ENCODE measurements at places on chromosomes 1 and 21. TPM values are rescaled to one million over a fixed set of nuclear protein-coding genes. Genes with fewer than 3 reads are reported as not detected.

DNA sequence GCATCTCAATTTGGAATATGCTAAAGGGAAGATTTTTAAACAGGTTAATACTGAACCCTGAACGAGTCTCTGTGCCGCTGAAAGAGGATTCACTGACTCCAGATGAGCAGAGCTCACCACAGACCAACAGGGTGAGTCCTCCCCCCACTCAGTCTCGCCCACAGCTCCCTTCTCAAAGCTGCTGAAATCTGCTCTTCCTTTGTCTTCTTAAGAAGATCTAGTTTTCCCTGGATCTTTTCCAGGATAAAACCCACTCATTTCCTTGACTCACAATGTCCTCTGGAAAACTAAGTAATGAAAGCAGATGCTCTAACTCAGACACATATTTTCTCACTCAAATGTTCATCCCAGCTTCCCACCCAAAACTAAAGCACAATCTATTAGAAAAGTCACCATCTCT, 447.0 kb upstream of the PKN2 start:
- no peaks in the 10 kb centered on the region for H3K27me3 ChIP-seq
- H3K27ac ChIP-seq = no peak overlapping the region
- no peak overlapping the region for H3K4me3 ChIP-seq
- H3K4me1 ChIP-seq = no peaks in the 10 kb centered on the region
- no peak for DNase-seq

RABIF gene
- 10.1 TPM for total RNA-seq

DNA sequence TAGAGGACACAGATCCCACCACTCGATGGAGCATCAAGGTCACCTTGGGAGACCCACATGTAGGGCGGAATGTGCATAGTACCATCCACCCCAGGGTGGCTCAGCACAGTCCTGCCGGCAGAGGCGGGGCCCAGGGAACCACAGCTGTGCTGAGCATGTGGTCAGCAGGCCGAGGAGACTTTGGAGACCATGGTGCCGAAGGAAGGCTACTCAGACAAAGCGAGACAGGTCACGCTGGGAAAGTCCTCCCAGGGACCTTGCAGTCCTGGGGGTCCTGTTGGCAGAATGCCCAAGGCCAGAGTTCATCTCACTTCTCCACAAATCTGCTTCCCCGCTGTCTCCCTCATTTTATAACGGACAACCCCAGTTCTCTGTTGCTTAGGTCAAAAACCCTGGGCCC, 22.5 kb downstream of the WNT3A start:
- no peak overlapping the region for H3K27ac ChIP-seq
- no peaks in the 10 kb centered on the region for H3K4me1 ChIP-seq
- H3K4me3 ChIP-seq = no peak overlapping the region
- peaks cover 17% of the 10 kb centered on the region for H3K27me3 ChIP-seq

- H3K27me3 ChIP-seq = peaks cover 11% of the 10 kb centered on the region
- H3K4me1 ChIP-seq = no peaks in the 10 kb centered on the region
- H3K36me3 ChIP-seq = no peaks in the 10 kb centered on the region
- no peak for DNase-seq
Observed at GRCh38 chr1:168687816-168688215, 41.2 kb downstream of the DPT start.

- H3K36me3 ChIP-seq = no peaks in the 10 kb centered on the region
- no peak overlapping the region for H3K4me3 ChIP-seq
- DNase-seq = no peak
- H3K27me3 ChIP-seq = no peaks in the 10 kb centered on the region
- H3K4me1 ChIP-seq = no peaks in the 10 kb centered on the region
- H3K27ac ChIP-seq = no peak overlapping the region
Observed at GRCh38 chr1:237760951-237761350, 129.8 kb downstream of the ZP4 start.

DNA sequence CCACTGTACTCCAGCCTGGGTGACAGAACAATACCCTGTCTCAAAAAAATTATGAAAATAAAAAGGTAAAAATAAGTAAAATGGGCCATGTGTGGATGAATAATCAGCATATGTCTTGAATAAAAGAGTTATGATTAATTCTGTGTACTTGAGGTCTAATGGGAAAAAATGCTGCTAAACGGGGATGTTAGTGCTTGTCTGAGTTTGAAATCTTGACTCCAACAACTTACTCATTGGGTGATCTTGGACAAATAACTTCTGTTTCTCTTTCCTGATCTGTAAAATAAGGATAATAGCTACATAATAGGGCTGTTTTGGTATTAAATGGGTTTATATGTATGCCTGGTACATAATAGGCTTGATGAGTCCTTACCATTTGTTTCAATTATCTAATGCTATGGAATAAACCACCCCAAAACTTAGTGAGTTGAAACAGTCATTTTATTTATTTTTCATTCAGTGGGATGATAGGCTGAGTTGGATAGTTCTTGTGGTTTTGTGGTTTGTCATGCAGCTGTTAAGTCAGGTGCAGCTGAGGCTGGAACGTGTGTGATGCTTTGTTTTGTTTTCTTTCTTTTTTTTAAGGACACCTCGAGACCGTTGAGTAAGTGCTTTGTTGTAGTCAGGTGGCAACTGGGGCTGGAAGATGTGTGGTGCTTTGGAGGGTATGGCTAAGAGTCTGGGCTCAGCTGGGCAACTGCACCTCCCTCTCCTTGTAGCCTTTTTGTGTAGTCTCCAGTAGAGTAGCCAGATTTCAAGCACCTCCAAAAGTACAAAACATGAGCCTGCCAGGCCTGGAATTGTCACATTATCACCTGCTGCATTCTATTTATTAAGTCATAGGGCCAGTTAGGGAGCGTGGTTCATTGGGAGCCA, 4.9 kb downstream of the MDM4 start:
- H3K4me3 ChIP-seq = peak overlapping the region; percentile 21
- H3K4me1 ChIP-seq = peaks cover 58% of the 10 kb centered on the region
- H3K27me3 ChIP-seq = no peaks in the 10 kb centered on the region

PLA2G5 gene
- not detected for total RNA-seq

DNA sequence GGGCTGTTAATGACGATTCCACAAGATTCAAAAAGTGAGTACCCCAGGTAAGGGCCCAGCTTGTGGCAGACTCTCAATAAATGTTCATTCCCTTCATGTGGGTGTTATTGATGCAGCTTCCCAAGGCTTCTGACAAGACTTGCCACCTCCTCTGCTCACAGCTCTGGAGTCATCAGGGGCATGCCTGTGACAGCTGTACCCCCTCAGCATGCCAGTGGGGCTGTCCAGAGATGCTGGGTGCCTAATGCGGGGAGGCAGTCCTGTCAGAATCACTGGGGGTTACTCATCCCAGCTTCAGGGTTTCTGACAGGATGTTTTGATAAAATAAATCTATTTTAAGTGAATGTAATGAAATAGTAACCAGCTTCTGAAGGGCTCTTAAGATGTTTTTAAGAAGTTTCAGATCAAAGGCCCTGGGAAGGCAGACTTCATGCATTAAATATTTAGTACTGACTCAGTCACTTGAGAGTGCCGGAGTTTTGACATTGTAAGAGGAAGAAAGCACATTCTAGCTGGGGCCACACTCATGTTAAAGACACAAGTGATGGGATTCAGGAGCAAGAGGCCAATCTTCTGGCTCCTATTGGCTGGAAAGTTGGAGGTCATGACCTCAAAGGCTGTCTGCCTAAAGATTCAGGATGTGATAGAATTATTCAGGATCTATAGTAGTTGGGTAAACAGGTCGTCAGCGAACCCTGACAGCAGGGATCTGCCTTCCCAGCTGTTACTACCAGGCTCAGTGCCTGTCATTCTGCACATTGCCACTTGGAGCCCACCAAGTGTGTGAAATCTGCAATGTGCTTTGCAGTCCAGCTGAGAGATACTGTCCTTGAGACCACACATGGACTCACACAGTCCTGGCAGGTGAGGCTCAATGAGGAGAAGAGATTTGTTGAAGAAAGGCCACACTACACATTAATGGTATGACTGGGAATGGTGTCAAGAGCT, 239.6 kb upstream of the BEND5 start:
- no peaks in the 10 kb centered on the region for H3K27me3 ChIP-seq
- no peak overlapping the region for H3K4me3 ChIP-seq
- H3K27ac ChIP-seq = no peak overlapping the region

DNA sequence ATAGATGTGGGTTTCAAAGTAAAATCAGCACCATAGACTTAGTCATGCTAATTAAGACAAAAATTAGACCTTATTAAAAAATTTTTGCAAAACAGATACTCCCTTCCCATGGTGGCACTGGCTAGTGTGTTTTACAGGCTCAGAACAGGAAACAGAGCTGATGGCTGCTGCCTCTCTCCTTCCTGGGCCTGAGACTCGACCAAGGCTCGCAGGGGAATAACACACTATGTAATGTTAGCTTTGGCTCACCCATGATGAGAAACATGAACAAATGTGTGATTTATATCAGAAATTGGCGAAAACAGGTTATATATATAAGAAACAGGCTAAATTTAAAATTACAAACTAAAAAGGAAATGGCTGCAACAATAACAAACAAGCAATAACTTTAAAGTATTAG, 50.7 kb downstream of the ERG start:
- H3K4me3 ChIP-seq = no peak overlapping the region
- no peaks in the 10 kb centered on the region for H3K36me3 ChIP-seq
- no peaks in the 10 kb centered on the region for H3K4me1 ChIP-seq
- no peak for DNase-seq
- no peaks in the 10 kb centered on the region for H3K27me3 ChIP-seq

EDEM3 gene
- 14.5 TPM for total RNA-seq

ADSS2 gene
- total RNA-seq = 47.7 TPM

NR1I3 gene
- not detected for total RNA-seq

- no peaks in the 10 kb centered on the region for H3K27me3 ChIP-seq
- H3K4me1 ChIP-seq = no peaks in the 10 kb centered on the region
- no peak within 1 kb of the TSS for H3K27ac ChIP-seq
- H3K4me3 ChIP-seq = no peak within 1 kb of the TSS
- H3K36me3 ChIP-seq = no peaks in the 10 kb centered on the region
Observed at GRCh38 chr1:159900086-159900680, at the start of gene CFAP45. Gene CFAP45 (minus strand): TSS chr1:159900165. CDS start chr1:159900098, 67 bp downstream.

TMEM82 gene
- total RNA-seq = not detected

- peaks cover 4% of the 10 kb centered on the region for H3K27me3 ChIP-seq
- no peak overlapping the region for H3K27ac ChIP-seq
Observed at GRCh38 chr1:175679981-175680652, 63.3 kb downstream of the TNR start.

- no peaks in the 10 kb centered on the region for H3K36me3 ChIP-seq
- no peaks in the 10 kb centered on the region for H3K4me1 ChIP-seq
- no peak overlapping the region for H3K4me3 ChIP-seq
- H3K27me3 ChIP-seq = no peaks in the 10 kb centered on the region
- no peak for DNase-seq
Observed at GRCh38 chr1:53442299-53442698, 16.9 kb upstream of the DMRTB1 start.

GRCh38 chr1:35554266-35555211, 2.7 kb downstream of the KIAA0319L start:
- peaks cover 16% of the 10 kb centered on the region for H3K36me3 ChIP-seq
- no peaks in the 10 kb centered on the region for H3K27me3 ChIP-seq
- no peak for DNase-seq
- H3K27ac ChIP-seq = no peak overlapping the region

DNA sequence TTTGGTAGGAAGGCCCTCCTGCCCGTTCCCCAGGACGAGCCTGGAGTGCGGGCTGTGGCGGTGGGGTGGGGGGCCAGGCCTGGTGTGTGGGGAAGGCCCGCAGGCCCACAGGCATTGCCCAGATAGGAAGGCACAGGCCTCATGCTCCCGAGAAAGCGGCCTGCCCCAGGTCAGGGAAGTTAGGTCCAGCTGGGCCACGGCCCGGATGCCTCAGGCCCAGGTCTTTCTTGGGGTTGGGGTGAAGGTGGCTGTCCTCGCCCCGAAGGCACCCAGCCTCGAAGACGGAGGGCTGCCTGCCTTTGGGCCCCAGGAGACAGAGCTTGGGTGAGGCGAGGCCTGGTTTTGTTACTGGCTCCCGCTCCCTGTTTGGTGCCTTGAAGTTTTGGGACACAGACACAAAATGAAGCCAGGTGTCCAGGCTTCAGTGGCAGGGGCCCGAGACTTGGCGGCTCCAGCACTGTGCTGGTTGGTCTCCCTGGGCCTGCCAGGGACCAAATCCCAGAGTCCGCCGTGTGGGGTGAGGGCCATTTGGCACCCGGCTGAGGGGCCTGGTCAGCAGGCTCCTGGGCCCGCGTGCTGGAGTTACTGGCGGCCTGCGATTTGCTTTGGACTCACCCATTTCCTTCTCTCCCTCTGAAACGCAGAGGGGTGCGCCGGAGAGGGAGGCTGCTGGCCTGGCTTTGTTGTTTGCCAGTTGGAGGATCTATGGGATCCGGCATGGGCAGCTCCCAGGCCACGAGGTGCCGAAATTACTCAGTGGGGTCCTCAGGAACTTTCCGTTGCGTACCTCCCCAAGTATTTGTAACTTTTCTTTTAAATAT, 2.0 kb downstream of the SKI start:
- H3K27me3 ChIP-seq = peaks cover 1% of the 10 kb centered on the region
- peaks cover 34% of the 10 kb centered on the region for H3K36me3 ChIP-seq
- H3K27ac ChIP-seq = peak overlapping the region; percentile 96

ATP1A4 gene
- total RNA-seq = not detected

GRCh38 chr21:37273440-37273839, 6.3 kb upstream of the VPS26C start:
- H3K36me3 ChIP-seq = no peaks in the 10 kb centered on the region
- H3K4me3 ChIP-seq = no peak overlapping the region
- H3K27ac ChIP-seq = no peak overlapping the region
- H3K27me3 ChIP-seq = no peaks in the 10 kb centered on the region

MXRA8 gene
- not detected for total RNA-seq

DNA sequence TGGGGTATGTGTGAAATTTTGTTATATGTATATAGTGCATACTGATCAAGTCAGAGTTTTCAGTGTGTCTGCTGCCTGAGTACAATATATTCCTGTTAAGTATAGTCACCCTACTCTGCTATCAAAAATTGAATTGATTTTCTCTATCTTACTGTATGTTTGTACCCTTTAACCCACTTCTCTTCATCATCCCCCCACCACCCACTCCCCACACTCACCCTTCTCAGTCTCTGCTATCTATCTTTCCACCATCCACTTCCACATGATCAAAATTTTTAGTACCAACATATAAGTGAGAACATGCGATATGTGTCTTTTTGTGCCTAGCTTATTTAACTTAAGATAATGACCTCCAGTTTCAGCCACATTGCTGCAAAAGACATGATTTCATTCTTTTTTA, 4.2 kb downstream of the LY9 start:
- H3K4me3 ChIP-seq = peak overlapping the region; percentile 57
- peak; percentile 48 for DNase-seq
- H3K4me1 ChIP-seq = peaks cover 87% of the 10 kb centered on the region
- H3K27me3 ChIP-seq = no peaks in the 10 kb centered on the region
- peak overlapping the region; percentile 88 for H3K27ac ChIP-seq

DNA sequence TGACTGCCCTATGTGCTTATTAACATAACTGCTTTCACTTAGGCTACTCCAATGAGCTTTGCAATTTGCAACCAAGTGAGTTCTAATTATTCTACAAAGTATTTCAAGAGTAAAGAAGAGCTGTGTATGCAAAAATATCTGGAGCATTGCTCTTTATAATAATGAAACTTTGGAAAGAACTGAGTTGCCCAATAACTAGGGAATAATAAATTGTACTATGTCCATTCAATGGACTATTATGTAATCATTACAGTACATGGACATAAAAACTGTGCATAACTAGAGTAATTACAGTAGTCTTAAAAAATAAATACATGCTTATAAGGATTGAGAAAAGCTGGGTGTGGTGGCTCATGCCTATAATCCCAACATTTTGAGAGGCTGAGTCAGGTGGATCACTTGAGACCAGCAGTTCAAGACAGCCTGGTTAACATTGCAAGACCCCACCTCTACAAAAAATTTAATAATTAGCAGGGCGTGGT, 70.3 kb upstream of the JAK1 start:
- H3K27ac ChIP-seq = no peak overlapping the region
- H3K4me3 ChIP-seq = no peak overlapping the region
- H3K27me3 ChIP-seq = no peaks in the 10 kb centered on the region
- peaks cover 11% of the 10 kb centered on the region for H3K4me1 ChIP-seq
- no peaks in the 10 kb centered on the region for H3K36me3 ChIP-seq

- H3K4me3 ChIP-seq = no peak overlapping the region
- peaks cover 41% of the 10 kb centered on the region for H3K36me3 ChIP-seq
- no peak overlapping the region for H3K27ac ChIP-seq
- H3K4me1 ChIP-seq = peaks cover 28% of the 10 kb centered on the region
- DNase-seq = no peak
Observed at GRCh38 chr1:19687414-19687813, 22.7 kb downstream of the HTR6 start.

LRRN2 gene
- not detected for total RNA-seq

Measured in activated CD4-positive, alpha-beta memory T cell treated with anti-CD3 and anti-CD28 coated beads for 36 hours (primary cell).